Amygdala (tissue), 56 donors: ENCODE measurements at places on chromosomes 11 and 22.

GRCh38 chr22:42035256-42035655, 35.4 kb downstream of the NAGA start:
- DNase-seq, result no peak

- DNase-seq, result no peak
Observed at GRCh38 chr11:86052693-86053641, 15.9 kb downstream of the PICALM start.

DNA sequence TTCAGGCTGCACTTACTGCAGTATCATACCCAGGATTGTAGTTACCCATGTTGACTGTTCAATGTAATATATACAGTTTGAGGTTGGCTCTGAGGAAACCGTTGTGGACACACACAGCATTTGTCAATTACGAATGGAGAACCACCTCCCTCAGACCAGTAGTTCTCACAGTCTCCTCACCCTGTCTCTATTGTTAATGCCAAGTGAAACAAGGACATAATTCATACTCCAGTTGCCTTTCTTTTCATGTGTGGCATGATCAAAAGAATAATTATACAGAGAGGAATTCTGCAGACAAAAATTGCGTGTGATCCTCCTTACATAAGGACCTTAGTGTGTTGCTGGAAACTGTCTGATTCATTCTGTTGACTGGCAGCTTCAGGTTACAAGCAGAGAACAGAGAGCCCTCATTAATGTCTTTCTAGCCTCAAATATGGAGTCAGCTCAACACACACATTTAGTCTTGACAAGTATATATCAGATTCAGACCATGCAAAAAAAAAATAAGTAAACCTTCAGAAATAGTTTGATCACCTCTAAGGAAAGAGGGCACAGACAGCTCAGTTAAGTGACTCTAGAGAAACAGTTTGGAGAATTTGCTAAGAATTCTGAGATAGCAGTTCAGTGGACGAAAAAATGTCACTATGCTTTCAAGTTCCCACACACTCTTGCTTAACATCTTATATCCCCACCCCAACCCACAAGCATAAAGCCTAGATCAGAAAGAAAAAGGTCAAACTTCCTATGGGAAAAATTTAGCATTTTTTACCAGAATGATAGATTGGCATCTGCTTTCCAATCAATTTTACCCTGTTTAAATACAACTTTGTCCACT, 96.1 kb downstream of the MAML2 start:
- DNase-seq, result no peak

DNA sequence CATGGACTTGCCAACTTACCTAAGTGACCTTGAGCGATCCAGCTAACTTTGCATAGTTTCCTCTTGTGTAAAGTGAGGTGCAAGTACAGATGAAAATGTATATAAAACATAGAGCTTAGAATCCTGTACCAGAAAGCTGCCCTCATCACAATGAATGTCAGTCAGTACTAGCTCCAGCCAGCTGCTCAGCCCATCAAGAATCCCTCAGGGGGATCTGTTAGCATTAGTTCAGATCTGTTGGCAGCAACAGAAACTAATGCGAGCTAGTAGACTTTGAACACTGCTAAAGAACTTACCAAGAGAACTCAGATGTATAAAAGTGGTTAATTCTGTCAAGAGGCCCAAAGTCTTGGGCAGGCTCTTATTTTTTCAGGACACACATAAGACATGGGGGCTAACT, 6.3 kb upstream of the C11orf91 start:
- DNase-seq, result no peak

DNA sequence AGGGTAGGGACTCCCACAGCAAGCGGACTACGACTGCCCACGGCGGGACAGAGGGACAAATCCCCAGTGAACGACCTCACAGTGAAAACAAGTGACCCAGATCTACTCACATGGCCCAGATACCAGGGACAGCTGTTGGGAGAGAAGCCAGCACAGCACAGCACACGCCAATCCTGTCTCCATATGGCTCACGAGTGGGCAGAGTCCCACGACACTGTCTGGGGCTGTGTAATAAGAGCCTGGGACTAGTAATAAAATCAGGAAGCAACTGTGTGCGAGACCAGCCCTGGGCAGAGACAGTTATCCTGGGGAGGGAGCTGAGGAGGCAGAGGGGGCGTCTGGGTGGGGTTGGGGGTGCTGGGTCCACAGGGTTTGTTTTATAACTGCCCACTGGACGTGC, 385.0 kb downstream of the CTTN start:
- DNase-seq, result no peak
